ENCODE measurements at places on chromosomes 1 and 21.

DNA sequence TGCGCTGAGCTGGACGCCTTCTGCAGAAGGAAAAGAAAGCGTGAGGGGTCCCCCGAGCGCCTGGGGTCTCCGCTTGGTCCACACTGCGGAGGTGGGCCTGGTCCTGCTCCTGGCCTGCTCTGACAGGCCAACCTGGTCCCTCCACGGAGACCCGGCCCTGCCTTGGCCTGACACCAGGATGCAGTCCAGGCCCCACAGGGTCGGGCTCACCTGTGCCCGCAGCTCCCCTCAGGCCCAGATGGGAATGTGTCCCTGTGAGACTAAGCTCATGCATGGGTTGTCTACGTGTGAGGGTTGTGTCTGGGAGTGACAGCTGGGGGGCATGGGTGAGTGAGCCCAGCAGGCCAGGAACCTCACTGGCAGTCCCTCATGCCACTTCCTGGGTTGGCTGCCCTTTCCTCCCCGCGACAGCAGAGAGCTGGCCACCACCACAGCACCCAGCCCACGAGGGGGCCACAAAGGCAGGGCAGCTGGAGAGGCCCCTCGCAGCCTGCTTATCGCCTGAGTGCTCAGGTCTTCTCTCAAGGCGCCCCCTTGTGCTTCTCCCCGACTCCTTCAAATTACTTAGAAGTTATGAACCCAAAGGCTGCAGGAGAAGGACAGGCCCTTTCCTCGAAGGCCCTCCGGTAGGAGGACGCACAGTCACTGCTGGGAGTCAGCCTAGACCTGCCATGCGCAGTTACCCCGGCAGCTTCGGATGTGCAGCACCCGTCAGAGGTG, 41.1 kb downstream of the SLC45A1 start:
- DNase-seq, result no peak

GRCh38 chr1:192527950-192528349, 47.6 kb upstream of the RGS1 start:
- DNase-seq, result no peak

GRCh38 chr1:84871181-84871580, 21.8 kb downstream of the LPAR3 start:
- DNase-seq, result no peak

- no peak for DNase-seq
Observed at GRCh38 chr1:233114159-233114558, 163.7 kb downstream of the NTPCR start.

DNA sequence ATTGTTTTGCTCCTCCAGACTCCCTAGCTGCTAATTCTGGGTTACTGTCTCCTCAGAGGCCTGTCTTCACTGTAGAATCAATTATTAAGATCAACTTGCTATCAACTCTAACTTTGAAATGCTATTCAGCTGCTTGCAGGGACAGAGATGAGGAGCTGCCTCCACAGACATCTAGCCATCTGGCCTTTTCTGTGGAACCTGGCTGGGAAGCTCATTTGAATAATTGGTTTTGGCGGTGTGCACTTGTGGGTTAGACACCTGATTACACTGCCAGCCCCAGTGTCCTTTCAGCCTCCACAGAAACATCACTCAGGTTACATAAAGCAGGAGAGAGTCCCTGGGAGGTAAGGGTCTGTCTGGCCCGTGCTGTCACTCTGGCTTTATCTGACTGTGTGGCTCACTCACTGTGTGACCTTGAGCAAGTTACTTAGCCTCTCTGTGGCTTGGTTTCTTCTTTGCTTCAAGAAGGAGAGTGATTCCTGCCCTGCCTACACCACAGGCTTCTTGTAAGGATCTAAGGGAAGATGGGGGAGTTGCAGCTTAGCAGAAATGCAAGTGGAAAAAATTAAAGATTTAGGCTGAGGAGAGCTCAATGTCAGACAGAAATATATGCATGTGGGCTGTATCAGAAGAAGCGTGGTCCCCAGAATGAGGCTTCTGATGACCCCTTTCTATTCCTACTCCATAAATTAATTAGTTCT, 131.6 kb downstream of the BEND5 start:
- no peak for DNase-seq

GRCh38 chr1:20069874-20070273, at the start of gene PLA2G5:
Gene PLA2G5 (plus strand): TSS chr1:20070194. CDS start chr1:20084831, 14,637 bp downstream.
- DNase-seq, result no peak

DNA sequence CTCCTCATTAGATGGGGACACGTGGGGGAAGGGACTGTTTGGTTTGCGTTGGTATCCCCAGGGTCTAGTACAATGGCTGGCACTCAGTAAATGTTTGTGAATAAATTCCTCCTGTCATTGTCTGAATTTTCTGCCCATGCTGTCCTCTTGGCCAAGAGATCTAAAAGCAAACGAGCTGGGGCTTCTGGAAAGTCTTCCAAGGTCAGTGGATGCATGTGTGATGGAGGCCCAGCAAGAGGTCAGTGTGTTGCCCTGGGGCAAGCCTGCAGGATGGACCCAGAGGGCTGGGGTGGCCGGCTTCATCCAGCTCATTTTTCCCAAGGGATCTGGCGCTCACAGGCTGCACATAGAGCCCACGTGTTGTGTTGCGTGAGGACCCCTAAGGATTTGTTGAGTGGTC, 30.0 kb upstream of the JUN start:
- DNase-seq, result no peak

GRCh38 chr1:100955322-100955721, 59.4 kb downstream of the SLC30A7 start:
- DNase-seq, result no peak

- DNase-seq, result no peak
Observed at GRCh38 chr1:226874579-226875425, 4.4 kb downstream of the PSEN2 start.

- DNase-seq, result no peak
Observed at GRCh38 chr1:207006083-207006482, 26.5 kb downstream of the C1orf116 start.

GRCh38 chr21:44716984-44717383, 5.6 kb upstream of the TSPEAR start:
- no peak for DNase-seq

GRCh38 chr1:29808141-29808995, 572.0 kb downstream of the PTPRU start:
- no peak for DNase-seq

DNA sequence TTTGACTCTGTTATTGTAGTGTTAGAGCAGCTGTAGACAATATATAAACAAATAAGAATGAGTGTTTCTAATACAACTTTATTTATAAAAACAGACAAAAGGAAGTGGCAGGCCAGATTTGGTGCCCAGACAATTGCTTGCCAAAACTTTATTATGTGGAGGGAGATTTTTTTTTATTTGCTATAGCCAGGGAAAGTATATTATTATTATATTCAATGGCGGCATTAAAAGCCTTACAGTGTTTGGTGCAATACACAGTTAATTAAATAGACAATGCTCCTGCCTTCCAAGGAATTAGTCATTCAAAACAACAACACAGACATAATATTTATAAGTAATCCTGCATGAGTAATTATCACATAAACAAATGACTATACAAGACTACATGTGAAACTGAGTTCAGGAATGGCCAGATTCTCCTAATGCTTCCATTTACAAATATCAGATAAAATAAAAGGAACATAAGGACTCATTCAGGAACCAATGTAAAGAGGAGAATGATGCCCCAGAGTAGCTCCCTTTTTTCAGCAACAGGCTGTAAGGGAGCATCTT, 10.6 kb upstream of the RC3H1 start:
- DNase-seq, result no peak

DNA sequence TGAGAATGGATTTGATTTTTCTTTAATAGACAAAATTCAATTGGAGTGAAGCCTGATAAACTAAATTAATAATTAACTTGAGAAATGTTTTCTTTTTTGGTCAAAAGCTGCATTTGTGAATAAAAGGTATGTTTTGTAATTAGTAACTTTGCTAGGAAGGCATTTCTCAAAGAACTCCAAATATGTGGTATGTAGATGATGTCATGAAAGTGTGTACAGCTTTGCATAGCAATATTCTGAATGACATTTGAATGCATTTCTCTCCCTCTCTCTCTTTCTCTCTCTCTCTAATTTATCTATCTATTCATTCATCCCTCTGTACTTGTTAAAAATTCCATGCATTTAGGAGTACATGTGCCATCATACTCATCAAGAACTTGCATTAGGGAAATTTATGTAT, 109.1 kb upstream of the ADAMTS5 start:
- DNase-seq, result no peak

GRCh38 chr21:41923186-41923585, 30.6 kb downstream of the C2CD2 start:
- DNase-seq, result no peak

DNA sequence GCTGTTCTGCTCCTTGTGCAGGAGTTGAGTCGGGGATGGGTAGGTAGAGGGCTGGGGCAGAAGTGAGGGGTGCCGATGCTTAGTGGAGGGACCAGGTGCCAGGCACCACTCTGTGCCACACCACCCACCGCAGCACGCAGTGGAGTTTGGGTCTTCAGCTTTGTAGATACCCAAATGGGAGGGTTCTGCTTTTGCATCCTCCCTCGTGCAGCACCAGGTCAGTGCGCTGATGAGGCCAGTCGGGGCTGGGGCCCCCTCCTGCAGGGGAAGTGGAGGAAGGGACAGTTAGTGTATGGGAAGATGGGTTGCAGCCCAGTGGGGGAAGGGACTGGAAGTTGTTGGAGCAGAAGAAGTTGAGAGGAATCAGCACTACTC, 244.0 kb downstream of the RHOU start:
- DNase-seq, result no peak

GRCh38 chr1:7550261-7550865, 220.7 kb upstream of the VAMP3 start:
- DNase-seq, result no peak

DNA sequence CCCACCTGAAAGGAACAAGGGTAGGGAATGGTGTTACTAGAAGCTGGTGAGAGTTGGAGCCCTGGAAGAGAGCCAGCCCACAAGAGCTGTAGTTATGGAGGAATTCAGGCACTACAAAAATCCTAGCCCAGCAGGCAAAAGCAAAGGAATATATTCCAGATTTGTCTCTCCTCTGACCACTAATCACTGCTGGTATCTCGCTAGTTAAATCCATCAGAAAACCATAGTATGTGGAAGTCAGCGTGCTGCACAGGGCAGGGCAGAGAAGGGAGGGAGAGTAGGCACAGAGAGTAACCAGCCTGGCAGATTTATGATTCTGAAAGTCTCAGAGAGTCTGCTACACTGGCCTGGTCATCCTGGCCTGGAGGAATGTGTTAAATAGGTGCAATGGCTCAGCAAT, 88.6 kb downstream of the SELENOF start:
- DNase-seq, result no peak

- no peak for DNase-seq
Observed at GRCh38 chr1:238826891-238827290, 559.5 kb upstream of the CHRM3 start.
